ENCODE measurements at places on chromosomes 5 and 9.

DNA sequence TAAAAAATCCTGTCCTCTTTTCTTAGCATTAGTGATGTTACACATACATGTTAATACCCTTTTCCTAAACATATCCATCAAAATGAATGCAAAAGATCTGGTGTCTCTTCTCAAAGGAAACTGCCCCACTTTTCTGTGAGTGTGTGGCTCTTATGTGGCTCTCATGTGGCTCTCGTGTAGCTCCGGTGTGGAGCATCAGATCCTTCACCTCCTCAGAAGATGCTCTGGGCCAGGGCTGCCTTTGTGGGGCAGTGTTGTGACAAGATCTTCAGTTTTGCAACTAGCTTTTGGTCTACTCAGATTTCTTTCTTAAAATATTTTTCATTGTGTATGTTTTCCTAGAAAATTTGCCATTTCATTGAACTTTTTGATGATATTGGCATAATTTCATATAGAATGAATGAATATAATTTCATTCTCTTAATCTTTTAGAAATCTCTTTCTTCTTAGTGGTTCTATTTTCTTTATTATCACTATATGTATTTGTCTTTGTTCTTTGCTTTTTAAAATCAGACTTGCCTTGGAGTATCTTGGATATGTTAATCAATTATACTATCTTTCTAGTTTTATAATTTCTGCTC is 19.4 kb downstream of the GARNL3 start:
- peak; percentile 4 for DNase-seq

DNA sequence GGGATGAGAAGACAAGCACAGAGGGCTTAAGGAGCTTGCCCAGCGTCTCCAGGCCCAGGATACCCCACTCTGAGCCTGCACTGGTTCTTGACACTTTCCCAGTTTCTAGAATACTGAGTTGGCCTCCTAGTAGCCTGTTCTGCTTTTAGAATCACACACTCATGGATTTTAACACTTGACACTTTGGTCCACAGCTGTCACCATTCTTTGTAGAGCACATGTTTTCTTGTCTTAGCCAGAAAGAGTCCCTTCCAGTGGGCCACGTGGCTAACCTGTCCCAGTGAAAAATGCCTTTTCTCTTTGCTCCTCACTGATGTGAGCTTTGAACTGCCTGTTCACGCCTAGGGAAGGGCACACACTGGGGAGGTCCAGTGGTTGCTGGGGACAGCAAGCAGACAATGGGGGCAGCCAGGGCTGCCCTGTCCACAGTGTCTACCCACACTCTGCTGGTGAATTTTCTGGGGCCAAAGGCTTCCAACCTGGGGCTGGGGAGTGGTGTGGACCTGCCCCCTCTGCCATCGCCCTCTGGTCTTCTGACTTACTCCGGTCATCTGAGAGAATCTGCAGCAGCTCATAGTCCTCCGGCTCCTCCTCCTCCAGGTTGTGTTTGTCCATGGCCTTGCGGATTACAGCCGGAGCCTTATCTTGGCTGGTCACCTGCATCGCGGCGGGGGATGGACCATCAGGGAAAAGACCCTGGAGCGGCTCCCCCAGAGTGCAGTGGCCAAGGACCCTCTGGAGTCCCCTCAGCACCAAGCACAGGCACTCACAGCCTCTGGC is 21.1 kb downstream of the RALGDS start:
- DNase-seq = no peak

DNA sequence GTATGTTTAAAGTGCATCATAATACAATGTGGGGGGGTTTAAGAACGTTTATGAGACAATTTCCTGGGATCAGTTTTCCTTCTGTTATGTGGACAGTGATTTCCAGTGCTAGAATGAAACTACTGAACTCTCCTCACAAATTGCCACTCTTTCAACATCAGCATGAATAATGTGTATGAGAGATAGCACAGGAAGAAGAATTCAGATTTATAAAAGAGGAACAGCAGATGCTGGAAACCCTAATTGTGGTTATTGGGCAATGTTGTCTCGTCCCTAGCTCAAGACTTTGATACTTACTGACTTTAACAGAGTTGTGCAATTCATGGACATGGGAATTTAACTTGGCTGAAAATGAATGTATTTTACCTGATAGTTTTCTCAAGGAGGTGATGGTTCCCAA is 410.8 kb upstream of the MEF2C start:
- no peak for DNase-seq

DNA sequence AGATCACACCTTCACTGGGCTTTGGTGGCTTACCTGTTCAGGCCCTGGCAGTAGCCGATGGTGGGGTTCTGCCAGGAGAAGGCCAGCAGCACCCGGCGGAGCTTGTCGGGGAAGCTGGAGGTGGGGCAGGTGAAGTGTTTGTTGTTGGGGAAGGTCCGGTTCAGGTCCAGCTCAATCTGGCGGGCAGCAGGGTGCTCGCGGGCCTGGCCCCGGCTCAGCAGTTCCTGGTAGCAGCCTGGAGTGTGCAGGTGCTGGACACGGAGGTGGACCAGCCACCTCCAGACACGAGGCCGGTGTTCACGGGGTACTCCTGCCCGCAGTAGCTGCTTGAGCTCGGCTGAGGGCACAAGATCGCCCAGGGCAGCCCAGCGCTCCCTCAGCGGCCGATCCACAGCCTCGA is 16.2 kb upstream of the CORO2A start:
- DNase-seq = no peak

DNA sequence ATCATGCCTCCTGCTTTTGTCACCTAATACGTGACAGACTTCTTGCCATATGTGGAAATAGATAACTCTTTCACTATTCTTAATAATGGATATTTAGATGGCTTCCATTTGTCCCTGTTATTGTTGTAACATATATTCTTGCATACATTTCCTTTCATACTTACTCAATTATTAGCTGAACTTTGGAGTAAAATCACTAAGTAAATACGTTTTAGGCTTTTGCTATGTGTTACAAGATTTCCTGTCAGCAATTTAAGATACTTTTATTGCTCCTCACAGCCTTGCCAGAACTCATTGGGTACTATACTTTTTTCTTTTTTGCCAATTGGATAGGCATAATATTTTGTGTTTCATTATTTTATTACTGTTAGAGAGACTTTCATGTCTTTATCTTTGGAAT is 26.9 kb downstream of the CCNH start:
- no peak for DNase-seq

DNA sequence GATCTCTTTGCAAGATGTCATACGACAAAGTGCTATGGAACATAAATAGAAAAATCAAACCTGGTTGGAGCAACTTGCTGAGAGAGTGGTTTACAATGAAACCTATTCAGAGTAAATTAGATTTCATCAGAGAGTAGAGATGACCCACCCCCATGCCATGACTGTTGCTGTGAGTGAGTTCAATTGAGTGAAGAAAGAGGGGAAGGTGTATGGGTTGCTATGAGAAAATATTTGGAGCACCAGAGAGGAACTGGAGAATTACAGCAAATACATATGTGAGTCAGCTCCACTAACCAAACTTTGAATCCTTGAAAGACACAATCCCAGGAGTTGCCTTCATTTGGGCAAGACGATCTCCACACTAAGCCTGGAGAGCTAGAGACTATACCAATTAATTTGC is 217.2 kb downstream of the RFX3 start:
- no peak for DNase-seq

GRCh38 chr5:17398431-17398830 is 99.6 kb upstream of the TAF11L2 start:
- no peak for DNase-seq

GRCh38 chr9:16320338-16320902 is 550.0 kb downstream of the BNC2 start:
- no peak for DNase-seq

GRCh38 chr5:112653638-112654205 is 84.0 kb upstream of the APC start:
- DNase-seq = no peak

DNA sequence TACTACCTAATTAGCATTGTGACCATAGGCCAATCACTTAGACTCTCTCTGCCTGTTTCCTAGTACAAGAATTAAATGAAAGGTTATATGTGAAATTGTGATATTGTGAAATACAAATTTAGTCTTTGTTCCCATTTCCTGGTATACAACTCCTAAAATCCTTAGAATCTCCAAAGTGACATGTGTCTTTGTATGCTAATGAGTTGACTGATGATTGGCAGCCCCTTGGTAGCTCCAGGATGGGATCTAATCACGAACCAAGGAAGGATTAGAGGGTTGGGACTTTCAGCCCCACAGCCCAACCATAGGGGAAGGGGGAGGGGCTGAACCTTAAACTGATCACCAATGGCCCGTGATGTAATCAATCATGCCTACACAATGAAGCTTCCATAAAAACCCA is 31.6 kb downstream of the ATP6V0E1 start:
- DNase-seq = no peak

- no peak for DNase-seq
Observed at GRCh38 chr9:128099932-128100491, 27.5 kb downstream of the PTGES2 start.

DNA sequence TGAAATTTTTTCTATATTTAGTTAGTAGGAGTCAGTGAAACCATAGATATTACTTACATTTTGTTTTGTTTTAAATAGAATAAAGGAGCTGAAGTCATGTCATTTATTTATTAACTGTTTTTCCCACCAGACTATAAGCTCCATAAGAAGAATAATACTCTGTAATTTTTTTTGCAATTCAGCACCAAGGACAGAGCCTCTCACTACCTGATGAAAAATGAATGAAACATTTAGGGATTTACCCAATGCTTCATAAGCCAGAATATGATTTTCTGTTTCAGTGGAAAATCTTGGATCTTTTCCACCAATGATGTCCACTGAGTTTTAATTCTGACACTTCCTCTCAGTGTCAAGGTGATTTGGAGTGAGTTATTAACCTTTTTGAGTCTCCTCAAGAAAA is 624.9 kb upstream of the GRAMD2B start:
- DNase-seq = no peak

- no peak for DNase-seq
Observed at GRCh38 chr5:36029914-36030313, 36.8 kb downstream of the UGT3A2 start.

DNA sequence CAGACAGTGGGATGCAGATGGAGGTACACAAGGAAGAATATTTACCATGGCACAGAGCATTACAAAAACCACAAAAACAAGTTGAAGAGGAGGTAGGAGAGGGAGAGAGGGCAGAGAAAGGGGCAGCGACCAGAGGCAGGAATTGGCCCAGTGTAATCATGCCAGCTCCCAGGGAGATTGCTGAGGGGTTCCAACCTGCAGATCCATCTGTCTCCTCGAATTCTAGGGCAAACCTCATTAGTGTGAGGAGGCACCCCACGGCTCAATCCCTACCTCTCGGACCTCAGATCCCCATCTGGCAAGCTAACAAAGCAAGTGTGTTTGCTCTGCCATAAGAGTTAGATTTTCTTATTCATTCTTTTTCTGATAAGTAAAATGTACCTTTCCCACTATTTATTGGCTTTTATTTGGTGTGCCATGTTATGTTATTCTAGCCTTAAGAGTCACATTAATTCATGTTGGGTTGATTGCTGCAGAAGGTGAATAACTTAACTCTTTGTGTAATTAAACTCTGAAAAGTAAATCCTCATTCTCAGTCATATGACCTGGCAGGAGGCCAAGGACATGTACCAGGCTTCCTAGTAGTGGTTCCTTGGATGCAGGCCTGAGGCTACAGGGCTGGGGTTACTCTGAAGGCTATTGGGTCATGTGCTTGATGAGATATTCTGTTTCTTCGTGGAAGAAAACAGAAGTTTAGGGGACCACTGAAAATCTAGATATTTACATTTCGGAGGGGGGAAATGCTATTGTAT is 315.2 kb upstream of the ATP10B start:
- no peak for DNase-seq

DNA sequence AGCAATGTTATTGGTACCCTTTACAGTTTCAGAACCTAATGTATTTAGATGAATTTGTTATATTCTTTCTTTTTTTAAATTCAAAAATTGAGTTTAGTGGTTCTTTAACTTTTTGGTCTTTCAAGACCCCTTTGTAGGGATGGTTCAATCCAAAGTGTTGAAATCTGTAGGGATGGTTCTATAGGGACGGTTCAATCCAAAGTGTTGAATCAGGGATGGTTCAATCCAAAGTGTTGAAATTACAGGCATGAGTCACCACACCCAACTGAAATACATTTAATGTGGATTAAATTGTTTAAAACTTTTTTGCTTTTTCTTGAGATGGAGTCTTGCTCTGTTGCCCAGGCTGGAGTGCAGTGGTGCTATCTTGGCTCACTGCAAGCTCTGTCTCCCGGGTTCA is 30.6 kb downstream of the SNX2 start:
- no peak for DNase-seq

DNA sequence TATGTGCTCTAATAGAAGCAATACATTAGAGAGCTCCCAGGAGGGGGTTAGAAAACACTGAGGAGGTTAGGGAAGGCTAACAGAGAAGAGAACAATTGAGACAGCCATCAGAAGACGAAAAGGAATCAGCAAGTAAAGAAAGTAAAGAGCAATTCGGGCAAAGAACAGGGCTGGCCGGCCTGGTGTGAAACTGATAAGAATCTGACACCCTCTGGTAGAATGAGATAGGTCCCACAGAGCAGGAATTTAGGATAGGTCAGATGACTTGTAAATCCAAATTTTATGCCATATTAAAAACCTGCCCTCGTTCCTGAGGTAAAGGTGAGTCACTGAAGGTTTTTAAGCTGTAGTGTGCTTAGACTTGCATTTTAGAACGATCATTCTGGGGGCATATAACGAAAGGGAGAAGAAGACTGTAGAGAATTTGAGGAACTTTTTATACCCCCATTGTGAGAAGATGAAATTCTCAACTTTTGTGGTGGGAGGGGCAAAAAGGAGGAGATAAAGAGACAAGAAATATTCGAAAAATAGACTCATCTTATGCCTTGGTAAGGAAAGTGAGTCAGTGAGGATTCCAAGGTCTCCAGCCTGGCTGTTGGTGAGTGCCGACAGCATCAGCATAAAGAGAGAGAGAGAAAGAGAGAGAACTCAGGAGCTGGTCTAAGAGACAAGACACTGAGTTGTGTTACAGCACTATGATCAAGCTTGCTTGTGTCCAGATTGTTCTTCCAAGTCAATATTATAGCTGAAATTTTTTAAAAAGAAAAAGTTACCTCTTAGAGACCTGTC is 51.3 kb downstream of the TMEM167A start:
- no peak for DNase-seq

DNA sequence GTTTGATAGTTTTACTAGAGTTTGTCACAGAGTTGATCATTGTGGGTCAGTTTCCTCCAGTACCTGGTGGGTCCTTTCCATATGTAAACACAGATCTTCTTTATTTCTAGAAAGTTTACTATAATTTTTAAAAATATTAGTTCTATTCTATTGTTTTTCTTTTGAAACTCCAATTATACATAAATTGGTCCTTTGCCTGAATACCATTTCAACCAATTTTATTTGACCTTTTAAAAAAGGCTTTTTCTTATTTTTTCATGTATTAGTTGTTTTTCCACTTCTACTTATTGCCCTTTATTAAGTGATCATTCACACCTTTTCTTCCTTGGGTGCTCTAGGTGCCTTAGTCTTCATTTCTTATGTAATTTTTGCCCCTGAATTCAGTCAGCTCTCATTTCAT is 33.0 kb upstream of the MUSK start:
- no peak for DNase-seq
